CD4-positive, alpha-beta T cell treated with Interleukin-1 beta for 1 hour (primary cell): ENCODE measurements at places on chromosomes 2 and 18.

DNA sequence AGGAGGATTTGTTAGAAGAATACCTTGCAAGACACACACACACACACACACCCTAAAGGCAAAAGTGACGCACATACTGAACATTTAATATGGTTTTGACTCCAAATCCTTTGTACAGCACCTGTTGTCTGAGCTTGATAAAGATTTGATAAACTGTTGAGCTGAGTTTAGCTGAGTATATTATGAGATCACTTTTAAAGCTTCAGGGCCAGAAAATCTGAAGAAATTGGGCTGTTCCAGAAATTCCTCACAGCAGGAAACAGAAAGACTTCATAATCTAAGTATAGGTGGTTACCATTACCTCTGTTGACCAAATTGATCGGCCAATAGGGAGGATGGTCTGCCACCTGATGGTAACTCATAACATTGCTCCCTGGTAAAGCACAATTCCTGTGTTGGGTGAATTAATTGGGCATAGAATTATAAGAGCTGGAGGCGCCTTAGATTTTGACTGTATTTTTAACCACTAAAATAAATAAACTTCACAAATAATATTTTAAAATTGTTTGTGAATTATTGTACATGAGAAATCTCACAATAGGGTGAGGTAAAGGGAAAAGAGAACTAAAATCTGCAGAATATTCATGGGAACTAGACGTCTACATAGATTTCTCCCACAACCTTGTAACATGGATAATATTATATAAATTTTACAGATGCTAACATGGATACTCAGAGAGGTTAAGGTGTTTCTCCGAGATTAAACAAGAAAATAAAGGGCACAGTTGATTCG is 21.8 kb upstream of the RPIA start:
- peak; percentile 32 for DNase-seq

GRCh38 chr2:83844490-83844889 is 614.6 kb downstream of the SUCLG1 start:
- DNase-seq = no peak

DNA sequence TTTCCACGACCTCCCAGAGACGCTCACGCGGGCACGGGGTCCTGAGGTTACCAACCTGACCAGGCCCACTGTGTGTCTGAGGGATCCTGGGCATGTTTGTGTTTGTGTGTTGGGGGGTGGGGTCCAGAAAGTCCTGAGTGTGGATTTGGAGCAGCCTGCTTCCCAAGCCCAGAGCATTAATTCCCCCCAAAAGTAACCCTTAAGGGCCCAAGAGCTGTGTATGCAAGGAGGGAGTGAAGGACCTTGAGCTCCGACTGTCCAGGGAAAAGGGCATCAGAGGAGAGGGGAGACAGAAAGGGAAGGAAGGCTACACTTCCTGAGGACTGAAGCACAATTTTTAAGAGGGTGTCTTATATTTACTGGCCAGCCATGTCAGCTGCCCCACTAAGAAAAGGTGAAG is 5.2 kb upstream of the SIX3 start:
- no peak for DNase-seq

GRCh38 chr2:171846894-171847293 is 47.1 kb downstream of the SLC25A12 start:
- DNase-seq = no peak

DNA sequence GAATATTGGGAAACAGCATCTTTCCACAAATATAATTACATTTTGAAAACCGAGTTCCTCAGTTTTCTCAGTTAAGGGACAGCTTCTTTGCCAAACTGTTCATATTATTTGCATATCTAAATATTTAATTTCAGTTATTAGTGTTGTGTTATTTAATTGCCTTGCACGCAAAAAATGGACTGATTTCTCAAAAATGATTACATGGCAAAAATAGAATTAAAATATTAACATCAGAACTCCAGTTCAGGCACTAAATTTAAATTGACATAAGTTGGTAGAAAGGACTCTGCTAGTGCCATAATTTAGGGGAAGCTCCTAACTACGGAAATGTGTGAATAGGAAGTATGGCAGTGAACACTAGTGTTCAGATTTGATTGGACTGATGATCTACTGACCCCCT is 209.6 kb downstream of the PARD3B start:
- no peak for DNase-seq

GRCh38 chr2:127170021-127170420 is 50.1 kb downstream of the CYP27C1 start:
- DNase-seq = no peak

GRCh38 chr2:239122421-239123110 is 274.7 kb downstream of the TWIST2 start:
- DNase-seq = no peak

GRCh38 chr18:456361-457139 is 44.0 kb downstream of the COLEC12 start:
- DNase-seq = no peak

GRCh38 chr2:62297624-62298010 is 101.7 kb downstream of the B3GNT2 start:
- no peak for DNase-seq

GRCh38 chr2:240856151-240856980 is 12.3 kb upstream of the AGXT start:
- no peak for DNase-seq

DNA sequence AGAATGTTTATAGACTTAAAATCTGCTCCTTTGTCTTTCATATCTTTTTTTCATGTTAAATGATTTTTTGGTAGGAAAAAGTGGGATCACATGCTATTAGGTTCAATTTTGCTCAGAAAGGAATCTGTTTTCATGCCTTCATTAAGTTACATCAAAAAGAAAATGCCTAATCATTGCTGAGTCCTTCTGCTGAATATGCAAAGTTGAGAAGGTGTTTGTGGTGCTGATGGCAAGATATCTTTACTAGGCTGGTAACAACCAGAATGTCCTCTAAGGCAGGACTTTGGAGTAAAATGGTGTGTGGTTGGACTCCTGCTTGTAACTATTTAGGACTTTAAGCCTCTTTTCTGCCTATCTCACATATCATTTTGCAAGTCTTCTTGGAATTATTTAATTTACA is 88.3 kb downstream of the TRIB2 start:
- DNase-seq = no peak

DNA sequence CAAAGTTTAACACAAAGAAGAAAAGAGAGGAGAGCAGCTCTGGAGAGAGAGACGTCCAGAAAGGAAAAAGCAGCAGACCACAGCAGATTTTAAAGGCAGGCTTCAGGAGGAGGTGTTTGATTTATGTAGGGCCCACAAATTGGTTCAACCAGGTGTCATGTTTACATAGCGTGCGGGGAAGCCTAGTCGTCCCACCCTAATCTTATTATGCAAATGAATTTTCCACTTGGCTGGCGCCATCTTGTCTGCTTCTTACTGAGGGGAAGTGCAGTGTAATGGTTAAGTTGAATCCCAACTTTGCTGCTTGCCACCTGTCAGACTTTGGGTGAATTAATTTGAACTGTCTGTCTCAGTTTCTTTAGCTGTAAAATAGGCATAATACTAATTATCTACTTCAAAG is 282.4 kb upstream of the CYRIA start:
- DNase-seq = peak; percentile 1

- no peak for DNase-seq
Observed at GRCh38 chr18:7824970-7825369, 257.9 kb downstream of the PTPRM start.

- DNase-seq = peak; percentile 24
Observed at GRCh38 chr18:35581898-35582641, 530 bp downstream of the GALNT1 start.

- DNase-seq = no peak
Observed at GRCh38 chr2:198113316-198113715, 308.9 kb downstream of the PLCL1 start.

GRCh38 chr2:32841931-32842898 is 104.5 kb upstream of the LTBP1 start:
- DNase-seq = no peak

DNA sequence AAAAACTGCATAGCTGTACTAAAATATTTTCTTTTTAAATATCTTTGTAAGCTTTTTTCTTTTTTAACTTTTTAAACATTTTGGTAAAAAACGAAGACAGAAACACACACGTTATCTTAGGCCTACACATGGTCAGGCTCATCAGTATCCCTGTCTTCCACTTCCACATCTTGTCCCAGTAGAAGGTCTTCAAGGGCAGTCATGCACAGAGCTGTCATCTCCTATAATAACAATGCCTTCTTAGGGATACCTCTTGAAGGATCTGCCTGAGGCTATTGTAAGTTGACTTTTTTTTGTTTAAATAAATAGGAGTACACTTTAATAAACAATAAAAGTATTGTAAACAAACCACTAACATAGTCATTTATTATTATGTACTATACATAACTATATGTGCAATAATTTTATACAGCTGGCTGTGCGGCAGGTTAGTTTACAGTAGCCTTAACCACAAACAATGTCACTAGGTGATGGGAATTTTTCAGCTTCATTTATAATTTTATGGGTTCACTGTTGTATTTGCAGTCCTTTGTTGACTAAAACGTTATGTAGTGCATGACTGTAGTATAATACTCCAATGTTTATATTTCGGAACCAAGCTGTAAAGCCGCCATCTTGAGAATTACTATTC is 124.4 kb downstream of the MAP4K4 start:
- no peak for DNase-seq

DNA sequence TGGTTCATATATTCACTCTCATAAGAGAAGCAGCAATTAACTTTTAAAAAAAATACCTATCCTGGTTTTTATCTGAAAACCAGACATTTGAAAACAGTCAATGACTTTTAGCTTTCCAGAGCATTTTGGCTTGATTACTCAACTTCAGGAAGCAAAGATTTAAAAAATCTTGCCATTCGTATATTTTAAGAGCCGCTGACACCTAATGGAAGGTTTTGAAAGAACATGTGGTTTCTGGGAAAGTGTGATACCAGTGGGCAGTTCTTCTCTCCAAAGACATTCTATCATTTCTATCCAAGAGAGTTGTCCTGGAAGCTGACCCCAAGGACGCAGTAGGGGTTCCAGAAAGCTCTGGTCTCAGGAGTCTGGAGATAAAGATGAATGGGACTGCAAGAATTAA is 234.7 kb downstream of the TTC32 start:
- DNase-seq = no peak

GRCh38 chr2:36246320-36246990 is 109.1 kb upstream of the CRIM1 start:
- no peak for DNase-seq

- no peak for DNase-seq
Observed at GRCh38 chr2:138559641-138560040, 58.1 kb downstream of the SPOPL start.

DNA sequence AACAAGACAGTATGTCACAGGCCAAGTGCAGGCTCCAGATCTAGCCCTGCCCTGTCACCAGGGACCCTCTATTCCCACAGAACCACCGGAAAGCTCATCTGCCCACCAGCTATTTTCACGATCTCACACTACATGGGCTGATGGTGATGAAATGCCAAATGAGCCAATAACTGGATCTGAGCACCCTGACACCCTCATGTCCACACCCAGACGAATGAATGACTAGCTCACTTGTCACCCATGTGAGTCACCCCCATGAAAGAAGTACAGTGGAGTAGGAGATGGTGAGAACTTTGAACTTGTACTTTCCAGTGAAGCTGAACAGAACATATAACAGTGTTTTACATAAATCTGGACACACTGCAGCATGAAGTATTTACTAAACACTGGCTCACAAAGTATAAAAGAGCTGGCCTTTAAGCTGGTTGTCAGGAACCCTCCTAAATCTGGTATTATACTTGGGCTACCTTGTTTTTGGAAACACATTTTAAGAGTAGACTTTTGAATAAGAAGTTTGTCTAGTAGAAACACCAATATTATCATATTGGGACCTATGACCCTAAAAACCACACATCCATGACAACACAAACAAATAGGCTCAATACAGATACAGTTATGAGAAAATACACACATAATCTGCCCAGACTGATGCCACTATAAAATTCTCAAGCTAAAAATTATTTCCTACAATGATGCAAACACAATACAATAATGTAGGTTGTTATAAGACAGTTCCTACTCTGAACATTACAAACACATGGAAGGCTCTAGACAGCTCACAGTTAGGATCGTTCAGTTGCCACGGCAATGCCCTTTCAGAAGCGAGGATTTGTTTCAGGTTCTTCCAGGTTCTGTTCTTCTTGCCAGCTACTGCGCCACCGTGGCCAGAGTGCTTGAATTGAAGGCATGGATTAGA is 19.0 kb downstream of the INO80C start:
- peak; percentile 60 for DNase-seq

GRCh38 chr2:65701191-65701590 is 268.8 kb upstream of the SPRED2 start:
- DNase-seq = no peak

DNA sequence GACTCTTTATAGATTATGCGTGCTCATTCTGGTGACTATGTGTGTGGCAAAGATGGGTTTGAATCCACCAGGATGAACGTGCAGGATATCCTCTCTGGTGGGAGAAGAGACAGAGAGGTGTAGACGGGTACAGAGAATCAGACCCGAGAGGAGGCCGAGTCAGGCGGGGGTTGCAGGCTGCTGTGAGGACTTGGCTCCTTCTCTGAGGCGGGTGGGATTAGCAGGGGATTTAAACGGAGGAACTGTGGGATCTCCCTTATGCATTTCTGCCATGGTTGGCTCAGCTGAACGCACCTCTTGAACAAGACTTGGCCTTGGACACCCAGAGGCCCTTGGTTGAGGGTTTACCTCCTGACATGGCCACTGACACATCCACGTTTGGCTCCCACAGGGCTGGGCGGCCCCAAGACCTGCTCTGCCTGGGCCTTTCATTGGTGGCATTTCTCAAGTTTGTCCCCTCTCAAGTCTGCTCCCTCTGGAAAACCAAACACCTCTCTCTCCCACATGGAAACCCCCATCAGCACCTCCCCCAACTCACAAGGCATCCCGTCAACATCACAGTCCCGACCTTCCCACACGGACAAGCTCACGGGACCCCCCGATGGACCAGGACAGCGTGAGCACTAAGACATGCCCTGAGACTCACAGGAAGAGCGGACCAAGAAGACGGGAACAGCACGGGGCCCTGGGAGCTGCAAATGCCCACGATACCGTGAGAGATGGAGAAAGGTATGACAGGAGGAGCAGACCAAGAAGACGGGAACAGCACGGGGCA is 158.3 kb downstream of the RTP5 start:
- no peak for DNase-seq

DNA sequence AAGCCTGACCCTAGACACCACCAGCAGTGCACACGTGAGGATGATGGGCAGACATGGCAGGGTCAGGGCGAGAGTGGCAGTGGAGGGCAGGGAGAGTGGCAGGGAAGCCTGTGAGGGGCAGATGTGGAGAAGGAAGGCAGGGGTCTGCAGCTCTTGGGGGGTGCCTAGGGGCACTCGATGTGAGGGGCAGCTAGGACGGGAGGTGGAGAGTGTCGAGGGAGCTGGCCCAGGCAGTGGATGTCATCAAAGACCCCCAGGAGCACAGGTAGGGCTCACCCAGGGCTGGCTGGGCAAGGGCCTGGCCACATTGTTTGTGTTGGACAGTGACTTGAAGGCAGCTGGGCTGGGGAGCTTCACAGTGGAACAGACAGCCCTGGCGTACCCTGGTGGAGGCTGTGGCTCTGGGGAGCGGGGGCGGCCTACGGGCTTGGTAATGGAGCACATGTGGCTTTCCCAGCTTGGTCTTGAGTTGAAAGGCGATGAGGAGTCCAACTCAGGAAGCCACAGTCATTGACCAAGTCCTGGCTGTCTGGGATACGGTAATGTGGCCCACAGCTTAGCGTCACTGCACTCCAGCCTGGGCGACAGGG is 87.1 kb downstream of the RTP5 start:
- DNase-seq = no peak
